Glutamatergic neuron (in vitro differentiated cells): ENCODE measurements at places on chromosomes 3 and 15.
A peak's percentile ranks its signal among the peaks of the same experiment; 100 is the strongest.

- no peak for DNase-seq
These were observed 17.0 kb upstream of the ITGB5 start for GRCh38 chr3:124903896-124904834.

GRCh38 chr3:171339598-171339997 is 120.6 kb downstream of the TNIK start:
- no peak for DNase-seq

GRCh38 chr15:88073391-88073691 is 183.2 kb downstream of the NTRK3 start:
- DNase-seq, result no peak

- DNase-seq, result no peak
These were observed 86.9 kb downstream of the KLF15 start for GRCh38 chr3:126270145-126270811.

DNA sequence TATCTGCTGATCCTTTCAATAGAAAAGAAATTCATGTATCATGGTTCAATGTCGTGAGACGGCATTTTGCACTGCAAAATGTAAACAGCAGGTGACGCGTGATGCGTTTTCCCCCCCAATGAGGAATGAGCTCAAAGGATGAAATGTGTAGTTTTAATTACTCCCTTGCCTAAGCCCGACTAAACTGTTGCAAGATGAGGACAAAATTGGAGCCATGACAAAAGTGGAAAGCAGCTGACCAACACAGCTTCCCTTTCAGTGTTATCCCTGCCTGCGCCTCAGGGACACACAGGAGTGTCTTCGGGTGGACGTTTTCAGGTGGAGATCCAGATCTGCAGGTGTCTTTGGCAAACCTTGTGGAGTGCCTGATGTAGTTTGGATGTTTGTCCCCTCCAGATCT is 92.0 kb downstream of the GABRG3 start:
- no peak for DNase-seq

GRCh38 chr3:134864636-134865035 is 69.6 kb downstream of the EPHB1 start:
- DNase-seq, result no peak

- DNase-seq, result no peak
These were observed 63.5 kb upstream of the KLF13 start for GRCh38 chr15:31262901-31263671.

DNA sequence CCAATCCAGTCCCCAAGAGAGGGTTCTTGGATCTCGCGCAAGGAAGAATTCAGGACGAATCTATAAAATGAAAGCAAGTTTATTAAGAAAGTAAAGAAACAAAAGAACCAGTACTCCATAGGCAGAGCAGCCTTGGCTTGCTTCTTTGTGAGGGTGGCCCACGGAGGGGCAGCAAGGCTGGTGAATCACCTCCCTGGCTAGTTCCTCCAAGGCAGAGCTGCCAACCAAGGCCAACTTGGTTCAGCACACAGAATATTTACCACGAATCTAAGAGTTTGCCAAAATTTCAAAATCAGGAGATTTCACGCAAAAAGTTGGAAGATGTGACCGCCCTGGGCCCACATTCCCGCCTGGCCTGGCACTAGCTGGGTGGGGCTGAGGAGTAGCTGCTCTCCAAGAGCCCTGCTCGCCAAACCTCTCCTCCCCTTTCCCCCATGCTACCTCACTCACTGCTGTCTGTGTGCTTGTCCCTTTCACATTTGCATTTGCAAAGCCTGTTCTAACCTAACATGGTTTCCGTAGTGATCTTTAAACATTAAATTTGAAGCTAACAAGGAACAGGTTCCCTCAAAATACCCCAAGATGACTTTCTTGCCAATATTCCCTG is 26.2 kb upstream of the DCUN1D1 start:
- DNase-seq, result no peak

- DNase-seq, result no peak
These were observed 55.9 kb upstream of the KLF13 start for GRCh38 chr15:31270767-31271166.

DNA sequence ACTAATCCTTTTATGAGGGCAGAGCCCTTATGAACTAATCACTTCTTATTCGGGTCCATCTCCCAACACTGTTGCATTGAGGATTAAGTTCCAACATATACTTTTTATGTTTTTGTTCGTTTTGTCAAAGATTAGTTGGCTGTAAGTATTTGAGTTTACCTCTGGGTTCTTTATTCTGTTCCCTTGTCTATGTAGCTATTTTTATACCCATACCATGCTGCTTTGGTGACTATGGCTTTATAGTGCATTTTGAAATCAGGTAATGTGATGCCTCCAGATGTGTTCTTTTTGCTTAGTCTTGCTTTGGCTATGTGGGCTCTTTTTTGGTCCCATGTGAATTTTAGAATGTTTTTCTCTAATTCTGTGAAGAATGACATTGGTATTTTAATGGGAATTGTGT is 166.4 kb upstream of the KCNMB2 start:
- no peak for DNase-seq

- no peak for DNase-seq
These were observed 27.1 kb downstream of the TBC1D2B start for GRCh38 chr15:78050441-78050809.

DNA sequence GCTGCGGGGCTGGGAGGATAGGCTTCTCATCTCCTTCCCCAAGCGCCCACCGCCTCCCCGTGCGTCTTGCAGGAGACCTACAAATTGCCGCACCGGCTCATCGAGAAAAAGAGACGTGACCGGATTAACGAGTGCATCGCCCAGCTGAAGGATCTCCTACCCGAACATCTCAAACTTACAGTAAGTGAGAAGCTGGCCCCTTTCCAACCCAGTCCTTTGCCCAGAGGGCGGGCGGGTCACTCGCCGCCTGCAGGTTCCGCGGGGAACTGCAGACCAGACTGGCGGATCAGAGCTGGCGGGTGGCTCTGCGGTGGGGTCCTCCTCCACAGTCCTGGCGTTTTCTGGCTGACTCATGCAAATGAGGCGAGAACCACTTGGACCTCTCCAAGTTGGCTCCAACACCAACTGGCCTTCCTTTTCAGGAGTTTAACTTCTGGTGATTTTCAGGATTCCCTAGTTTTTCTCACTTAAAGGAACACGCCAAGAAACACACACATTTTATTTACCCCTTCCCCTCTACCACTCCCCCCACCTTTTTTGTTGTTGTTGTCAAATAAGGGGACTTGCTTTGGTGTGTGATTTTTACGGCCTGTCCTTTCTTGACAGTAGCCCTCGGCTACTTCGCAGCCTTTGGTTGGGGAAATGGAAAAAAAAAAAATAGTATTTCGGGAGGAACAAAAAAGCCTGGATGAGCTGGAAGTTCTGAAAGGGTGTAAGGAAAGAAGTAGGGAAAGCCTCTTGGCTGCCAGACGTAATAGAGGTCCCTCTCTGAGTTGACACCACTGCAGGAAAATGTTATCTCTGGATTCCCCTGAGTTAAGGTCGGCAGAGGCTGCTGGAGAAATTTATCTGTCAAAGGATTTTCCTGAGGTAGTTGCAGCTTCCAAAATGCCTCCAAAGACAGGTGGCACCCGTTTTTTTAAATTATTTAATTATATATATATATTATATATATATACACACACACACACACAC is 1.3 kb downstream of the BHLHE40 start:
- peak; percentile 86 for DNase-seq

GRCh38 chr3:176375519-176375918 is 821.8 kb downstream of the TBL1XR1 start:
- DNase-seq, result no peak

- DNase-seq, result no peak
These were observed 4.2 kb upstream of the CHL1 start for GRCh38 chr3:192215-192929.

DNA sequence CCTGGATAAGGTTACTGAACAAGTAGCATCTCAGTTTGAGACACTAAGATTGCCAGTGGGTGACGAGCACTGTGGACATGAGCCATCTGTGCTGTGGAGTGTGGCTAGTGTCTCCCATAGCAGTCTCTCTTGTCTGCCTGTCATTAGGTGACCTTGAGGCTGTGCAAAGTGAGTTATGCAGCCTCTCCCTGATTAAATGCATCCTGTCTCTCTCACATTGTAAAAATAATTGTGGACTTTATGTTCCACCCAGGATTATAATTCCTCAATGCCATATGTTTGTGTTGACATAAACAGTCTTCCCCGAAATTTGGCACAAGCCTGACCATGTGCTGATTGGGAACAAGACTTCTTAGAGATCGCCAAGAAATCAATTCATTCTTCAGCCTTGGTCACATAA is 168.9 kb downstream of the MYRIP start:
- no peak for DNase-seq

GRCh38 chr3:150721285-150722130 is 17.8 kb upstream of the ERICH6 start:
- peak; percentile 55 for DNase-seq

GRCh38 chr15:66023311-66023972 is 154.2 kb downstream of the RAB11A start:
- DNase-seq, result no peak

GRCh38 chr15:99454941-99455788 is 110.6 kb upstream of the MEF2A start:
- DNase-seq, result no peak

DNA sequence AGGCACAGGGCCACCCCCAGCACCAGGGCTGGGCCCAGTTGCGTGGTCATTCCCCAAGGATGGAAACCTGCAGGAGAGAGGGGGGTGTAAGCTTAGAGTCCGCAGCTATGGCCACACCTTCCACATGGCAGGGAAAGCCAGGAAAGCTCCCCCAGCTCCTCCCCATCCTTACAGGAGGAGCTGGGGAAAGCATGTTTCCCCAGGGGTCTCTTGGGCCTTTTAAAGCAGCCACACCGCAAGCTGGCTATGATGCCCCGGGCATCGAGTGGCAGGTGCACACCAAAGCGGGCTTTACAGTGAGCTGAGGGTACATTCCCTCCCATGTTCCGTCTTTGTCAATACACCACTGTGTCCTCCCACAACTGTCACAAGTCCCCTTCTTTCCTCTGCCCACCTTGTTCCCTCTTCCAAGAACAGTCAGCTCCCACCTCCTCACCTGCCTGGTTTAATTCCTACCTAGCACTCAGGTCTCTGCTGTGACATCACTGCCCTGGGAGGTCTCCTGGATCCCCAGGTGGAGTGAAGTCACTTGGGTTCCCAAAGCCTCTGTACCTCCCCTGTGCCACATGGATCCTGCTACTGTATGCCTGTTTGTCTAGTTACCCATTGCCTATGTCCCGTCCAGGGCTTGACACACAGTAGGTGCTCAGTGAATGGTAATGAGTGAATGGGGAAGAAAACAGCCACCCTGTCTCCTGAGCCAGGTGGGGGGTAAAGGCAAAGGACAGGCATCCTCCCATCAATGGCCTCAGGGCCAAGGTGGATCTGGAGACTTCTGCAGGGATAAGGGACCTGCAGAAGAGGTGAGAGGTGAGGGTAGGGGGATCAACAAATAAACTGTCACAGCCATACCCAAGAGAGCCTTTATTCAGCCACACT is 3.4 kb downstream of the HYAL3 start:
- DNase-seq, result no peak

DNA sequence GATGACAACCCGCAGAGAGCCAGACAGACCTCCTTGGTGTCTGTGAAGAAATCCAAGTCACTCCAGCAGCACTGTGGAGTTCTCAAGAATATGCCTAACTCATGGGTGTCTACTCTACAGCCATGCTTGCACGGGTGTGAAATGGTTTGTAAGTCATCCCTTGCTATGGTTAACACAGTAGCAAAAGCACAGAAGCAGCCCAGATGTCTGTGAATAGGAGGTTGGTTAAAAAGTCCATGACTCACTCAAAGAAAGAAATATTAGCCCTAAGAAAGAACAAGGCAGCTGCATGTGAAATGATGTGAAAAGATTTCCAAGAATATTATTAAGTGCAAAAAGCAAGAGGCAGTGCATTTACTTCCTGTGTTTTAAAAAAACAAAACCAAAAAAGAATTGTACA is 12.1 kb upstream of the LIMD1 start:
- DNase-seq, result no peak

DNA sequence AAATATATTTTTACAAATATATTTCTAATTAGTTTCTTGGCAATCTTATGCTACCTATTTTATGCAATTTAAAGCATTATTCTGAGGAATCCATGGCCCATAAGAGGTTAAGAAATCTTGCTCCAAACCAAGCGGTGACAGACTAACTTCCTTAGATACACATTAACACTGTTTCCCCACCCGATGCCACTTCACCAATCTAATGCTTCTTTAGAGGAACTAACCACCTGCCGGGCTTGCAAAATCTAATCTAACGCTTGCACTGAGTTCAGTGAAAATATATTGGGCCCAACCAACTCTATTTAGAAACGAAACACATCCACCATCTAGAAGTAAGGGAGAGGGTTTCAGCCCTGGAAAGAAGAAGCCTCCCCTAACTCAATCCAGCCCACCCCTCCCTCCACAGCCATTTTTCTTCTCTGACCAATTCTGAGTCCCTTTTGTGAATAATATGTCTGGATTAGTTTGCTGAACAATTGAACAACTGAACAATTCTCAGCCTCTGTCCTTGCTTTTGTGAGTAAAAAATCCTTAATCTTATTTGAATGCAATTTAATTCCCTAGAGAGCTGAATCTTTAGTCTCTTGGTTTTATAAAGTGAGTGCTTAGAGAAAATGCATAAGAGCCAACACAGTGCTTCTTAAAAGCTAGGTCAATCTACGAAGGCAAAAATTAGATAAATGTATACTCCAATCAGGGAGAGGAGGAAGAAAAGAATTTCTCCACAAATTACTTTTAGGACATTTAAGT is 150.4 kb upstream of the ADAMTS9 start:
- no peak for DNase-seq

DNA sequence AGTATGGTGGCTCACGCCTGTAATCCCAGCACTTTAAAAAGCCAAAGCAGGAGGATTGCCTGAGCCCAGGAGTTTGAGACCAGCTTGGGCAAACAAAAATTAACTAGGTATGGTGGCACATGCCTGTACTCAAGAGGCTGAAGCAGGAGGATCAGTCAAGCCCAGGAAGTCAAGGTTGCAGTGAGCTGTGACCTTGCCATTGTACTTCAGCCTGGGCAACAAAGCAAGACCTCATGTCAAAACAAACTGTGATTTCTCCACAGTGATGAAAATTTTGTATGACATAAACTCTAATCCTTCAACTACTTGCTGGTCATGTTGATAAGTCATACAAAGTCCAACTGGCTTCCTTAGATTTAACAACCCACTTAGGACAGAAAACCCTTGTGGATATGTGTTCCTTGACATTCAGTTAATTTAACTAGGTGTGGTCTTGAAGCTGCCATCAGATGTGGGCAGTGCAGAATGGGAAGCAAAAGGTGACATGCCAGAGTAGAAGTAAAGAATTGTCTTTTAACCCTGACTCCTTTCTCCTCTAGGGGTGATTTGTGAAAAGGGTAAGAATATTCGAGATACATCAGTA is 263.3 kb downstream of the PTPRG start:
- no peak for DNase-seq
